Large intestine (tissue), 12 donors: ENCODE measurements at places on chromosomes 5 and 9. TPM values are rescaled to one million over a fixed set of nuclear protein-coding genes. Genes with fewer than 3 reads are reported as not detected.

Gene PCDHGB3
- polyA plus RNA-seq = 0.85 TPM

Gene SHOC1
- polyA plus RNA-seq = 0.10 TPM

Gene FOXD4L5
- 0.09 TPM for polyA plus RNA-seq

Gene SEMA6A
- polyA plus RNA-seq = 55.9 TPM

Gene GPR150
- polyA plus RNA-seq = 0.90 TPM

Gene MUSK
- polyA plus RNA-seq = 1.1 TPM

Gene CCDC192
- polyA plus RNA-seq = 0.39 TPM

Gene BSPRY
- 9.5 TPM for polyA plus RNA-seq

Gene KIF24
- 2.0 TPM for polyA plus RNA-seq

Gene FCN2
- 0.04 TPM for polyA plus RNA-seq

Gene LCN6
- 2.8 TPM for polyA plus RNA-seq

Gene GABRG2
- polyA plus RNA-seq = 2.1 TPM

Gene LCNL1
- polyA plus RNA-seq = 0.09 TPM

Gene MRPS27
- polyA plus RNA-seq = 52.7 TPM

Gene PCDHGB5
- 1.8 TPM for polyA plus RNA-seq
